ENCODE measurements at places on chromosomes 16 and 17.

GRCh38 chr16:17313085-17313611, 157.6 kb downstream of the XYLT1 start:
- DNase-seq, result peak; percentile 71

DNA sequence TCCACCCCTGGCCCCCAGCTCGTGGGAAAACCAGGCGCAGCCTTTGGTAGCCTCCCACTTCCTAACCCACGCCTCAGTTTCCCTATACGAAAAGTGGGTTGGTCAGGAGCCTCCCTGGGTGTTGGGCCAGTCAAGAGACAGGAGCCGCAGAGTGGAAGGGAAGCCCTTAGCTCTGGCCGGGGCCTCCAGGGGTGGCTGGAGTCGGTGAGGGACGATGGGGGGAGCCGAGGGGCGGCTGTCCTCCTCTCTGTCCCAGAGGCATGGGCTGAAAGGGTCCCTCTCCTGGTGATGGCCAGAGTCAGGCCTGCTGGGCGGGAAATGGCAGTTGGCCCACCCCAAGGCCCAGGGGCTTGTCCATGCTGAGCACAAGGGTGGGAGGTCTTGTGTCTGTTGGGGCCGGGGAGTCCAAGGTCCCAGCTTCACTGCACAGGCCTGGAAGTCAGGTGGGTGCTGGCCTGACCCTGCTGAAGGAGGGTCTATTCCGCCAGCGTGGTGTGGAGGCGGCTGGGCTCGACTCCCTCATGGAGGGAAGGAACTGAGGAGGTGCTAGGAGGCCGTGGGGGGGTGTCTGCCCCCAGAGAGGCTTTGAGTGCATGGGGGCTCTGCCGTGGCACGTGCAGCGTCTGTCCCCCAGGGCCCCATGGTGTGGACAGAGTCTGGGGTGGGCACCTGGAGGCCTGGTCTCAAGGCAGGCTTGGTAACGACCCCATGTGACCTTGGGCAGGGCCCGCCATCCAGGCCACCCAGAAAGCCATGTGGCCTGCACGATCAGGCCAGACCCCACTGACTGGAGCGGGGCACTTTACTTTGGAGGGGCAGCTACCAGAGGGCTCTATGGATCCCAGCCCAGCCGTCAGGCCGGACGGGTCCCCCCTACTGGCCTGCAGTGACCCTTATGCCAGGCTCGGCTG, 1.1 kb downstream of the SLC16A3 start:
- DNase-seq, result no peak

DNA sequence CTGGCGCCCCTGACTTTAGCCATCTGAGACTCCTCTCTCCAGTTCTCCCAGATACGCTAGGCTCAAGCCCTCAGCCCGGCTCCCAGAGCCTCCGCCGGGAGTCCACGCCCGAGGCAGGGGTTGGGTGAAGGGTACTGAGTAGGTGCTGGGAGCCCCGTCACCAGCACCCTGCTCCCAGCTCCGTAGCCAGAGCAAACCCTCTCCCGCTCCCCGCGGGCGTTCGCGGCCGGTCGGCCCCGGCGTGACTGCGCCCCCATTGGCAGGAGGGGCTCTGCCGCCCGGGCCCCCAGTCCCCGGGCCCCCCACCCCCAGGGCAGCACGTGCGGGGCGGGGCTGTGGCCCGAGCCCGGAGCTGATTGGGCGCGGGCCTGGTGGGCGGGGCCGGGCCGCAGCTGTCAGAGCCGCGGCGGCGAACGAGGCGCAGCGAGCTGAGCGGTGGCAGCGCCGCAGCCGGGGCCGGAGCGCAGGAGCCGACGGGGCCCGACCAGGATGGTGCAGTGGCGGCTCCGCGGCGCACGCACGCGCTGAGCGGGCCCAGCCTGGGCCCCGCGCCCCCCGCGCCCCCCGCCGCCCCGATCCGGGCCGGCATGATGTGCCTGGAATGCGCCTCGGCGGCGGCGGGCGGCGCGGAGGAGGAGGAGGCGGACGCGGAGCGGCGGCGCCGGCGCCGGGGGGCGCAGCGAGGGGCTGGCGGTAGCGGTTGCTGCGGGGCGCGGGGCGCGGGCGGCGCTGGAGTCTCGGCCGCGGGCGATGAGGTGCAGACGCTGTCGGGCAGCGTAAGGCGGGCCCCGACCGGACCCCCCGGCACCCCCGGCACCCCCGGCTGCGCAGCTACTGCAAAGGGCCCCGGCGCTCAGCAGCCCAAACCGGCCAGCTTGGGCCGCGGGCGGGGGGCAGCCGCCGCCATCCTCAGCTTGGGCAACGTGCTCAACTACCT, at the start of gene SPNS2:
Gene SPNS2, plus strand, starts transcription at position 421 of the 937 bp plus-strand sequence. Its CDS starts 167 bp downstream, at position 588.
- DNase-seq, result peak; percentile 16

DNA sequence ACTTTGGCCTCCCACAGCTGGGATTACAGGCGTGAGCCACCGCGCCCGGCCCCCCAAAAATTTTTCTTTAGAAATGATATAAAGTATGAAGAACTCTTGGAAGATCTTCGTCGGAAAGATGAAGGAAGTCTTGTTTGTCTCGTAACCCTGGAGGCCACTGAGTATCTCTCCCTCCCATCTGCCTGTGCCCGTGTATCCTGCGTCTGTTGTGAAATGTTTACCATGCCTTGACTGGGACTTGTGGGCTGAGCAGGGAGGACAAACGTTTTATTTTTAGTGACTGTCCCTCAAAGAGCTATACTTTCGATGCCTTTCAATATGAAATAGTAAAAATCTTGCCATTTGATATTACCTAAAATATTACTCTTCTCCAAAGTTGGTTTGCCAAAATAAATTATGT, 121.2 kb downstream of the RPTOR start:
- no peak for DNase-seq

Measured in fibroblast of mammary gland (primary cell).